ENCODE measurements at places on chromosomes 2 and 18.

DNA sequence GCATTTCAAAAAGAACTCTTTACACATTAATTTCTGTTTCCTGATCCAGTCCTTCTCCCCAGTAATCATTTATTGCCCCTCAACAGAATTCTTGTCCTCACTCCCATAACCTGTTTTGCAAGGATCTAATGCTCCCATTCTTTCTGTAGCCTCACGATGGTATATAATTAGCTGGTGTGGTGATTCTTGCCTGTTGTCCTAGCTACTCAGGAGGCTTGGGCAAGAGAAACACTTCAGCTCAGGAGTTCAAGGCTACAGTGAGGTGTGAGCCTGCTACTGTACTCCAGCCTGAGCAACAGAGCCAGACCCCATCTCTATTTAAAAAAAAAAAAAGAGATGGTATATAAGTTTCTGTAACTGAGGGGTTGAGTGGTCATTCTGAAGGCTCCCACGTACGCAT lies 7.7 kb upstream of the TRAPPC8 start:
- DNase-seq = no peak

GRCh38 chr2:69581774-69582581 lies 61.6 kb downstream of the AAK1 start:
- no peak for DNase-seq

DNA sequence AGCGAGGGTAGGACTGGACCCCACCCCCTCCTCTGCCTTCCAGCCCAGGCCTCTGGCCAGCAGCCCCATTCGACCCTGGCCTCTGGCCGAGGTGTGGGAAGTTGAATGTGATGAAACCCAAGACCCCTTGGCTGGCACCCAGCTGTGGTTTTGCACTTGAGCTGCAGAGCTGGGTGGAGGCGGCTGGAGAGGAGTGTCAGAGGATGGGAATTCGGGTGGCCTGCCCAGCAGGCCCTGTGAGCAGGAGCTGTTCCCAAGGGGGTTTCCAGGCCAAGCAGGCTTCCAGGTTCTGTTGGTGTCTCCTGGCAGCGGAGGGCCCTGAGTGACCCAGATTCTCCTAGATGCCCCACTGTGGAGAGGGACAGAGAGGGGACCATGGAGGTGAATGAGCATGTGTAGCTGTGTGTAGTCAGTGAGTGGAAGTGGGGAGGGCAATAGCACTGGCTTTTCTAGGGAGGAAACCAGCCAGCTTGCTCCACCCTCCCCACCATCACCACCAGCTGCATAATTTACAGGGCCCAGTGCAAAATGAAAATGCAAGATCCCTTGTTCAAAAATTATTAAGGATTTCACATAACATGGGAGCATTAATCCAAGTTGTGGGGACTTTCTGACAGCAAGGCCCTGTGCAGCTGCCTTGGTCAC lies 172.2 kb upstream of the HAAO start:
- no peak for DNase-seq

GRCh38 chr18:50814395-50814794 lies 5.4 kb downstream of the MRO start:
- no peak for DNase-seq

DNA sequence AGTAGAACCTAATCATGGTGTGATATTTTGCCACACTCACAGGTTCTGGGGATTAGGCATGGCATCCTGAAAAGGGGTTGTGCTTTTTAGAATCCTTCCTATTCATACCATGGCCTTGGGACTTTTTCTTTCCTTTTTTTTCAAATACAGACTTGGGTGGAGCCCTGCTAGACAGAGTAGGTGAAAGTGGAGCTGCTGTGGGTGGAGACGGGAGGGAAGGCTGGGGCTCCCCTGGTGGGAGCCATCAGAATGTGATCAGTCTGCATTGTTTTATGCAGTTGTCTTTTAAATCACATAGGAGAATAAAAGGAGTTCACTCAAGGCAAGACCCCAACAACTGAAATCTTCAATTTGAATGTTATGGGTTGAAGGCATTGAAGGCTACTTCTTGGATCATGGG lies 130.2 kb downstream of the VAPA start:
- DNase-seq = no peak

- no peak for DNase-seq
Observed at GRCh38 chr18:71371951-71372605, 1083.2 kb downstream of the SOCS6 start.

DNA sequence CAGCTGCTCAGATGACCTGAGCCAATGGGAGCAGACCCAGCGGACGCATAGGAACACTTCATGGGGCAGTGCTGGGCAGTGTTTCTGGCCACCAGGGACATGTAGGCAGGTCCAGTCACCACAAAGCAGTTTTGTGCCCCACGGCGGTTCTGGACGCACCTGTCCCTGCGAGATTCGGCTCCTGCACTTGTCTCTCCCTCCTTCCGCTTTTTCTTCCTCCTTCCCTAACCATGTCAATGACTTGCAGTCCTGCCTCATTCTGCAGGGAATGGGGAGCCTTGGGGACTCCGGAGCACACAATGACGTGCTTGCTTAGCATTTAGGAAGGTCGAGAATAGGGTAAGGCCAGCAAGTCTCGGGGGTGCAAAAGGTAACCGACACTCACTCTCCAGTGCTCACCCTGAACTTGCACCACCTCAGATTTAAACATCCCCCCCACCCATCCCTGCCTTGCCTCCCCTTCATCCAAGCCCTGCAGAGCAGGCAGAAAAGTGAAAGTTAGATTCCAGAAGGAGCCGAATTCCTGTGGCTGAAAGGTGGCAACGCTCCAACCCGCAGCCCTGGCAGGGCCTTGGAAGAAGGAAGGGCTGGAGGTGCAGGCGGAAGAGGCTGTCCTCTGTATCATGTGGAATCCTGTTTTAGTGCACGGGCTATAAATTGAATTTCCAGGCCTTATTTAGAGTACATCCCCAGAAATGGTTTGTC lies 40.5 kb upstream of the ATG16L1 start:
- DNase-seq = no peak

- no peak for DNase-seq
Observed at GRCh38 chr2:56741601-56742102, 557.9 kb downstream of the CCDC85A start.

DNA sequence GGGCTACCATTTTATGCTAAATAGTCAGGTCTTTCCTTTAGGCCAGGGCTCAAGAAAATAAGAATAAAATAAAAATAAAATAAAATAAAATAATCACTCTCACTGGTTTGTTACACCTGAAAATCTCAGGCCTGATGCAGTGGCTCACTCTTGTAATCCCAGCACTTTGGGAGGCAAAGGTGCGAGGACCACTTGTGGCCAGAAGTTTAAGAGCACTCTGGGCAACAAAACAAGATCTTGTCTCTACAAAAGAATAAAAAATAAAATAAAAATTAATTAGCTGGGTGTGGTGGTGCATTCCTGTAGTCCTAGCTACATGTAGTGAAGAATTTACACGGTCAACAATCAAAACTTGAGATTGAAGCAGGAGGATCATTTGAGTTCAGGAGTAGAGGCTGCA lies 159.4 kb downstream of the NRXN1 start:
- DNase-seq = no peak

- DNase-seq = no peak
Observed at GRCh38 chr2:5908071-5908470, 215.9 kb downstream of the SOX11 start.

GRCh38 chr2:200812122-200813022 lies 662 bp downstream of the BZW1 start:
- DNase-seq = peak; percentile 41

GRCh38 chr2:168673265-168674189 lies 128.9 kb upstream of the NOSTRIN start:
- DNase-seq = peak; percentile 35

- DNase-seq = no peak
Observed at GRCh38 chr2:16632598-16632997, 33.0 kb downstream of the CYRIA start.

- no peak for DNase-seq
Observed at GRCh38 chr18:22667616-22668422, 250.1 kb upstream of the CTAGE1 start.

DNA sequence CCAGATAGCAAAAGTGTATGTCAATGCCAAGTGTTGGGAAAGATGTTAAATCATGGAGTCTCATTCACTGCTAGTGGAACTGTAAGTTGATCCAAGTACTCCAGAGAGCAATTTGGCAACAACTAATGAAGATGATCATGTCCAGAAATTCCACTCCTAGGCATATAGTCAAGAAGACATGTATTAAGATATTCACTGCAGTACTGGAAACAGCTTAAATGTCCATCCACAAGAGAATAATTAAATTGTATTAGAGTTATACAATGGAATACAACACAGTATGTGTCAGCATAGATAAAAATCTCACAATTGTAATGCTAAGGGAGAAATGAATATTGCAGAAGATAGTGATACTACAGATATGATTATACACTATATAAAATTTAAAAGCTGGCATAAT lies 15.2 kb upstream of the LBH start:
- DNase-seq = no peak

DNA sequence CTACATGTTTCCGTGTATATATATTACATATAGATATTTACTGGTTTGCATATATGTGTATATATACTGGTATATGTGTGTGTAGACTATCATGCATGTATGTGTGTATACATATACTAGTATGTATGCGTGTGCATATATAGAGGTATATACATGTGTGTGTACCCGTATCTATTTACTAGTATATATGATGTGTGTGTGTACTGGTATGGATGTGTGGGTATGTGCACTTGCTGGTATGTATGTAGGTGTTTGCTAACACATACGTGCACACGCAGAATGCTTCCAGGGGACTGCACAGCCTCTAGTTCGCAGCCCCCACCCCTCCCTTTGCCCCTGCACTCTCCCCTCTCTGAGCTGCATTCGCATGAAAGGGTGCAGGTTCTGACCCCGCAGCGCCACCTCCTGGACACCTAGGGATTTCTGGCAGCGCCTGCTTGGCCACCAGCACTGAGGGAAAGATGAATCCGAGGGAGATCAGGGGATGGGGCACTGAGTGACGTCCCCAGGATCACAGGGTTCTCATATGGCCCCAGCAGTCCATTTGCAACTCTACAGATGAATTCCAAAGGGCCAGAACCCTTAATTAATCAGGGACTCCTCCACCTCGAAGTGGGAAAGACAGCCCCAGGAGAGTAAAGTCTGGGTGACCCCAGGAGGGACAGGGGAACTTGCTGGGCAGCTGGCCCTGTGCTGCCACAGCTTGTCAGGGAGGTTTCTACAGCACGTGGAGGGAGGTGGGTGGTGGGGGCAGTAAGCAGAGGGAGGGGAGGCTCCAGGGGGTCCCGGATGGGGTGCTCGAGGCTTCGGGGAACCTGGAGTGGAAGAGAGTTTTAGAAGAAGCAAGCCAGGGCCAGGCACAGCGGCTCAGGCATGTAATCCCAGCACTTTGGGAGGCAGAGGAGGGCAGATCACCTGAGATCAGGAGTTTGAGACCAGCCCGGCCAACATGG lies 66.8 kb upstream of the ASAP2 start:
- DNase-seq = no peak

- no peak for DNase-seq
Observed at GRCh38 chr18:50282521-50283335, 1.4 kb upstream of the MBD1 start.

- DNase-seq = no peak
Observed at GRCh38 chr2:173922760-173923159, 42.4 kb downstream of the SP3 start.

- DNase-seq = peak; percentile 81
Observed at GRCh38 chr2:196925768-196926561, 542 bp downstream of the PGAP1 start.

DNA sequence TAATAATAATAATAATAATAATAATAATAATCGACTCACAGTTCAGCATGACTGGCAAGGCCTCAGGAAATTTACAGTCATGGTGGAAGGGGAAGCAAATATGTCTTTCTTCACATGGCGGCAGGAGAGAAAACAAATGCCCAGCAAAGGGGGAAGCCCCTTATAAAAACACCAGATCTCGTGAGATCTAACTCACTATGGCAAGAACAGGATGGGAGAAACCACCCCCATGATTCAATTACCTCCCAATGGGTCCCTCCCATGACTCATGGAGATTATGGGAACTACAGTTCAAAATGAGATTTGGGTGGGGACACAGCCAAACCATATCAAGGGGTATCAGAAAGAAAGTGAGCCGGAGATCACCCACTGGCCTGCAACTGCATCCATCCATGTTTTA lies 40.5 kb upstream of the PAPOLG start:
- DNase-seq = no peak

DNA sequence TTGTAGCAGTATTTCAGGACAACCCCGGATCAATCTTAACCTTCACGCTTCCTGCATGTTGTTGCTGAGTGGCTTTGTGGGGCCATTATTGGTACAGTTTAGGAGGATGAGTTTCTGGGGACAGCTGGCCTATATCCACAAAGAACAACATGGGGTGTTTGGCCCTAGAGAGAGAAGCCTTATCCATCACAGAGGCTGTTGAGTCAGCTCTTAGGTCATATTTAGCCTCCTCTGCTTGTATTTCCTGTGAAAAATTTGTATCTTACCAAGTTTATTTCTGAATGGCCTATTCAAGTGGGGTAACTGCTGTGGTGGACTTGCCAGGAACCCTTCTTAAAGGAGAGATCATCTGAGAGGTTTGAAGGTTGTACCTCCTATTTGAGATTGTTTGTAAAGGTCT lies 77.6 kb downstream of the MAP4K4 start:
- no peak for DNase-seq

GRCh38 chr2:30894498-30895119 lies 87.4 kb upstream of the CAPN13 start:
- DNase-seq = no peak

DNA sequence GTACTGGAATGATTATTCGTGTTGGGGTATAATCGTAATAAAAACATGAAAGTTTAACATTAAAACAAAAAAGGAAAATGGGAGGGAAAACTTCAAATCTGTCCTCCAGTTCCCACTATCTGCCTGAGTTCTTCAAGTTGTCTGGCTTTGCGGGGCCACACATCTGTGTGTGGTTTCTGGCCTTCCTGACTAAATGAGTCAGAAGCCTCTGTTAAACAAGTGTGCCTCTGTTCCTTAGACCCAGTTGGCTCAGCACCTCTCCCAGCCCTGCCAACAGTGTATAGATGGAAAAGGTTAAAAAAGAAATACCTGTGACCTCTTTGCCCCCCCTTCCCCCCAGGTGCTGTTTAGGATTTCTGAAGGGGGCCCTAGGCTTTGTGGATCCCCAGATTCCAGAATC lies 30.2 kb downstream of the XDH start:
- DNase-seq = no peak

Data from spinal cord (tissue), 10 donors.